ENCODE measurements at places on chromosomes 4 and X. TPM values are rescaled to one million over a fixed set of nuclear protein-coding genes. Genes with fewer than 3 reads are reported as not detected.

Gene XAGE1A
- not detected for total RNA-seq

Gene TMEM255A
- total RNA-seq = 0.14 TPM

Gene CLNK
- total RNA-seq = not detected

- H3K4me1 ChIP-seq = no peaks in the 10 kb centered on the region
- no peak for DNase-seq
- H3K36me3 ChIP-seq = peaks cover 14% of the 10 kb centered on the region
Observed at GRCh38 chr4:79980448-79980847, 92.6 kb downstream of the ANTXR2 start.

GRCh38 chrX:17741123-17741511 is 3.8 kb downstream of the SCML1 start:
- DNase-seq = no peak
- no peak overlapping the region for H3K4me3 ChIP-seq
- no peak overlapping the region for H3K27ac ChIP-seq
- peaks cover 10% of the 10 kb centered on the region for H3K4me1 ChIP-seq

GRCh38 chr4:127229855-127230608 is 402.7 kb upstream of the INTU start:
- DNase-seq = no peak
- H3K4me1 ChIP-seq = no peaks in the 10 kb centered on the region
- H3K36me3 ChIP-seq = no peaks in the 10 kb centered on the region
- no peak overlapping the region for H3K27ac ChIP-seq
- no peak overlapping the region for H3K4me3 ChIP-seq

DNA sequence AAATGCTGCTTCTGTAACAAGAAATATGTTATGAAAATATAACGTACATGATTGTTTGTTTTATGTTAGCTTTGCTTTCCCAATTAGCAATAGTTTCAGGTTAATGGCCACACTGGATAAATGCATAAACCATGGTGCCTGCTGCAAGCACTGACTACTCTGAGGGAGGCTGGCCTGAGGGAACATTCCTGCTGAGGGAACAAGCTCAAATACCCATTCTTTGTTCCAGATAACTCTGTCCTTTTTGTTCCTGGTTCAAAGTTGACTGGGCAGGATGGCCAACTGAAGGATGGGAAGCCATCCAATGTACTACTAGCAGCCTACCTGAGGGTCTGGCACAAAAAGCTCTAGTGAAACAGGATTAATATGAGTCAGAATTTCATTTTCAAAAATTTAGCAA is 37.5 kb downstream of the NUP62CL start:
- DNase-seq = no peak
- H3K27ac ChIP-seq = no peak overlapping the region
- H3K27me3 ChIP-seq = no peaks in the 10 kb centered on the region
- H3K4me3 ChIP-seq = no peak overlapping the region

- H3K27ac ChIP-seq = no peak overlapping the region
- H3K36me3 ChIP-seq = no peaks in the 10 kb centered on the region
- no peak overlapping the region for H3K4me3 ChIP-seq
- no peaks in the 10 kb centered on the region for H3K4me1 ChIP-seq
- DNase-seq = no peak
Observed at GRCh38 chr4:16155528-16156169, 70.6 kb downstream of the TAPT1 start.
